BJ (cell line): ENCODE measurements at places on chromosomes 1 and 21.

GRCh38 chr1:165674599-165674998 lies 23.8 kb downstream of the ALDH9A1 start:
- DNase-seq, result no peak

DNA sequence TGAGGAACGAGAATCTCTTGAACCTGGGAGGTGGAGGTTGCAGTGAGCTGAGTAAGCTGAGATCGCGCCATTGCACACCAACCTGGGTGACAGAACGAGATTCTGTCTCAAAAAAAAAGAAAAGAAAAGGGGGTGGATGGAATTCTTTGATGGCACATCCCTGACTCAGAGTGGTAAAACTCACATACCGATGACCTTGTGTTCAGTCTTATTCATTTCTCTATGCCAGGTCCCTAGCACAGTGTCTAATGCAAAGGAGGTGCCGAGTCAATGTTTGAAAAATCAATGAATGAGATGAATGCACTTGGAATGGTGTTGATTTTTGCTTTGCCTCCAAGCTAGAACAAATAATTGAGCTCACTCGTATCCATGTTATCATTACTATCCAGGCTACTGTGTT lies 18.5 kb upstream of the FAM20B start:
- no peak for DNase-seq

- no peak for DNase-seq
These were observed 636.3 kb downstream of the LTN1 start for GRCh38 chr21:28356422-28356821.

DNA sequence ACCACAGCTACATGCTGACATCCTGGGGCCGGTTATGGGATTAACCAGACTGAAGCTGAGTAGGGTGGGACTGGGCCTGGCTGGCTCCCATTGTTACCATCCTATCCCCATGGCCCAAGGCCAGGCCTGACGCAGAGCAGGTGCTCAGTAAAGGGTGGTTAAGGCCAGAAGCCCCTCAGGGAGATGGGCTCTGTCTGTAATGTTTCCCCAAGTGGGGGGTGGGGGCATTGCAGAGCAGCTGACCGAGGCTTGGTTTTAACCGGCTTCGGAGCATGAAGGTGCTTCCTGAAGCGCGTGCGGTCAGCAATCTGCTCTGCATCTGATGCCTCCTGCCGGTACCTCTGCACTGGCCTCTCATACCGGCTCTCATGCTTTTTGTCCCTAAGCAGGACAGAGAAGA lies 83.4 kb upstream of the ACTL8 start:
- no peak for DNase-seq

GRCh38 chr21:16583556-16583955 lies 853.8 kb downstream of the USP25 start:
- DNase-seq, result no peak

- no peak for DNase-seq
These were observed 22.5 kb upstream of the GBP5 start for GRCh38 chr1:89295187-89295586.

- DNase-seq, result no peak
These were observed 41.5 kb upstream of the SGIP1 start for GRCh38 chr1:66492424-66492823.
